Aorta (tissue), 5 donors: ENCODE measurements at places on chromosomes 11 and 22. TPM values are rescaled to one million over a fixed set of nuclear protein-coding genes. Genes with fewer than 3 reads are reported as not detected.

- DNase-seq: no peak
Observed at GRCh38 chr11:85348945-85349344, 278.2 kb downstream of the DLG2 start.

DNA sequence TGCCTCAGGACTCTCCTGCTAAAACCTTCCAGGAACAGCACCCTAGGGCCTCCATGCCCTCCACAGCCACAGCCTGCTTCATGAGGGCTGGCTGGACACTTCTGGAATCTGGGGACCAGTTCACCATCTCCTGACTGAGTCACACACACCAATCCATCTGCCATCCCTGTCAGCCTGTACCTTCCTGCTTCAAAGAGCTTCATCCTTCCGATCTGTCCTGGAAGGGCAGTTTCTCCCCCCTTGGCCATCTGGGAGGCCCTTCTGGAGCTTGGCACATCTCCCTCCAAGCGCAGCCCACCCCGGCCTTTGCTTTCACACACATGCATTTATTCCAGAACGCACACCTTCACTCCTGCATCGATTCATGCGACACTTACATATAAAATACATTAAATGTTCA is 13.0 kb downstream of the APBB1 start:
- no peak for DNase-seq

The MFNG gene
- 12.0 TPM for polyA plus RNA-seq

DNA sequence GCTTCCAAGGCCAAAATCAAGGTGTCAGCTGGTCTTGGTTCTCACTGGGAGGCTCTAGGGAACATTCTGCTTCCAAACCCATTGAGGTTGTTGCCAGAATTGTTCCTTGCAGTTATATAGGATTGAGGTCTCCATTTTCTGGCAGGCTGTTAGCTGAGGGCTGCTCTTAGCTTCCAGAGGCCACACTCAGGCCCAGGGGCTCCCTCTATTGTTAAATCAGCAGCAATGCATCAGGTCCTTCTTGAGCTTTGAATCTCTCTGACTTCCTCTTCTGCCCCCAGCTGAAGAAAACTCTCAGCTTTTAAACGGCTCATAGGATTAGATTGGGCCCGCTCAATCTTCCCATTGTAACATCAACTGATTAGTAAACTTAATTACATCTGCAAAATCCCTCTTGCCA is 39.3 kb upstream of the BSX start:
- DNase-seq: no peak

The LINC01488 gene
- not detected for polyA plus RNA-seq

GRCh38 chr11:81165164-81165563 is 1568.5 kb downstream of the FAM181B start:
- no peak for DNase-seq

- no peak for DNase-seq
Observed at GRCh38 chr22:20388200-20388599, 5.8 kb upstream of the ZNF74 start.

- DNase-seq: no peak
Observed at GRCh38 chr22:17957693-17958092, 66.7 kb downstream of the MICAL3 start.

The TRIM29 gene
- polyA plus RNA-seq: 0.38 TPM

DNA sequence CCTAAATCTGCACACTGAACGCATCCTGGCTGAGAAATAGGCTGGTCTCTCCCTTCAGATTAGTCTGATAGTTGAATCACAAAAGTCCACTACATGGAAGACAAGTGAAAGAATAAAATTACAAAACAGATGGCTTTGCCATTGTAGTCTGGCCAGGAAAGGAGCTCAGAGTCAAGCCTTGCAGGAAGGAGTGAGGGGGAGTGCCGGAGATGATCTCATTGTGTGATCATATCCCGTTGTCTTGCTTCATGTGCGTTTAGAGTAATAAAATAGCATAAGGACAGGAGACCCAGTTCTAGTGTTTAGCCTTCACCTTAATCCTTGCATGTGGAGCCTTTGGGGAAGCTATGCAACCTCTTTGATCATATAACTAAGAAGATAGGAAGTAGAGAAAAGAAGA is 666.7 kb upstream of the RAG2 start:
- no peak for DNase-seq

DNA sequence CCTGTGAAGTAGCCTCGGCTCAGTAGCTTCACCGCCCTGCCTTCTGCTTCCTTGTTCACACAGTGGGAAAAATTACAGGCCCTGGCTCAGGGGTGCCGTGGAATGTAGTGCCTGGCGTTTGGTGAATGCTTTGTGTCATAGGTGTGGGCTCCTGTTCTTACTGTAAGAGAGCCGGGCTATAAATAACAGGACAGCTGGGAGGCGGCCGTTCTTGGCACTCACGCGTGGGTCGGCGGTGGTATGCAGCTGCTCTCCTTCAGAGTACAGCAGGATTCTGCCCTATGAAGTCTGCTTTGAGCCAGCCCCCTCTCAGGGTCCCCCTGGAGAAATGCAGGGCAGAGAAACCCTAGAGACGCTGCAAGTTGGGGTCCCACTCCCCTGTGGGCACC is 84.2 kb downstream of the CTTN start:
- DNase-seq: no peak

DNA sequence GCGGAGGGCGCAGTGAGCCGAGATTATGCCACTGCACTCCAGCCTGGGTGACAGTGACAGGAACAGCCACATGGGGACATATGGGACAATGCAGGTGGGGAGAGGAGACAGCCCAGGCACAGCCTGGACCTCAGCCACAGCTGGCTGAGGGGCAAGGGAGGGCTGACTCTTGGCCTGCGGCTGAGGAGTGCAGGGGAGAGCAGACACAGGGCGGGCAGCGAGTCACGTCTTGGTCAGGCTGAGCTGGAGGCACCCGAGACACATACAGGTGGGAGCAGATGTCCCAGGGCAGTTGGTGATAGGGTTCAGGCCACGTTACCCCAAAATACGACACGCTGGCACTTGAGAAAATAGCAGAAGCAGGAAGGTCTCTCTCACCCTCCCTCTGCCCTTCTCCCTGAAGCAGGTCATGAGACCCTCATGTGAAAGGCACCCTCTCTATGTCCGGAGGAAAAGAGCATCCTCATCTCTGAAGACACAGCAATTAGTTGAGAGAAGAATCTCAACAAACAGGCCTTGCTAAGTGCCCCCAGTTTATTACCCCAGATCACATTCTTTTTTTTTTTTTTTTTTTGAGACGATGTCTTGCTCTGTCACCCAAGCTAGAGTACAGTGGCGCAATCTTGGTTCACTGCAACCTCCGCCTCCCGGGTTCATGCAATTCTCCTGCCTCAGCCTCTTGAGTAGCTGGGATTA is 10.5 kb downstream of the KIAA0930 start:
- DNase-seq: no peak

The RAB38 gene
- 2.1 TPM for polyA plus RNA-seq

DNA sequence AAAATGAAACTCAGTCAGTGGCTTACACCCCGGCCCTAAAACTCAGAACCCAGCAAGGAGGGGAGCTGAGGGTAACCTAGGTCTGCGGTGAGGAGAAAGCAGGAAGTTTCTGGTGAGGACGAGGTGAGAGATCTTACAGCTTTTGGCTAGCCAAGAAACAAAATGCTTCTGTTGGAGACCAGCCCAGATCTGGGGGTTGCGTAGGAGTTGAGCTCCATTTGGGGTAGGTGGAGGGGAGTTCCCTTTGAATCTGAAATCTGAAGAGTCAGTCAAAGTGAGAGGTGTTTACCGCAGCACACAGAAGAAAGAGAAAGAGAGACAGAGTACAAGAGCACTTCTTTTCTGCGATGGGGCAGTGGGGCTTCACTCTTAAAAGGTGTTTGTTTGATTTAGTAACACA is 29.6 kb downstream of the EHF start:
- no peak for DNase-seq

GRCh38 chr11:105224482-105225253 is 85.1 kb upstream of the CARD18 start:
- no peak for DNase-seq

DNA sequence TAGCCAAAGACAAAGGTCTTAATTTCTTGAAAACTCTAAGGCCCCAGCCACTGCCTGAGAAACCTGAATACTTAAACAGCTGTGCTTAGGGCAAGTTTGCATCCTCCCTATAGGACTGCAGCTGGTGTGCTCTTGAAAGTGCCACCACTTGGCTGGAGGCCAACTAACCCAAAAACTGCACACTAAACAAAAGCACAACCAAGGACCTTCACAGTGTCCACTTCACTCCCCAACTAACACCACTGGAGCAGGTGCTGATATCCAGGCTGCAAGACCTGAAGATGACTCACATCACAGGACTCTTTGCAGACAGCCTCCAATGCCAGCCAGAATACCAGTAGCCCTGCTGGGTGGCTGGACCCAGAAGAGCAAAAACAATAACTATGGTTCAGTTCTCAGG is 357.7 kb upstream of the ARHGAP42 start:
- DNase-seq: no peak

GRCh38 chr11:46984987-46985386 is 48.4 kb downstream of the CSTPP1 start:
- DNase-seq: no peak

- DNase-seq: no peak
Observed at GRCh38 chr11:1235306-1235900, 12.5 kb downstream of the MUC5B start.
